ENCODE measurements at places on chromosomes 2 and 18. TPM values are rescaled to one million over a fixed set of nuclear protein-coding genes. Genes with fewer than 3 reads are reported as not detected.

DNA sequence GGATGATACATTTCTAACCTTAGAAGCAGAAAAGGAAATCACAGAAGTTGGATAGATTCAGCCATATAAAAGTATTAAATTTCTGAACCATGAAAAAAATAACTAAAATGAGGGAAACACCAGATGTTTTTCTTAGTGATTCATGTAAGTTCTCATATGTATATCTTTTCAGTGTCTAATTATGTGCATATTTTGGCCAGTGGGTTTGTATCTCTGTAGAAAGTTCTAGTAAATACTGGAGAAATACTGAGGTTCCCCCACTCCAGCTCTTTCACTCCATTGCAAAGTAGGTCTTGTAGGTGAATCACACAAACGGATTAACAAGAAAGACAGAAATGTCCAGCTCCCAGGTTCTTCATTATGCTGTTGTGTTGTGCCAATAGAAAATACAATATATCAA is 222.3 kb downstream of the NEDD4L start:
- no peaks in the 10 kb centered on the region for H3K4me1 ChIP-seq
- H3K36me3 ChIP-seq, result no peaks in the 10 kb centered on the region
- DNase-seq, result no peak
- H3K4me3 ChIP-seq, result no peak overlapping the region
- H3K27ac ChIP-seq, result no peak overlapping the region

DNA sequence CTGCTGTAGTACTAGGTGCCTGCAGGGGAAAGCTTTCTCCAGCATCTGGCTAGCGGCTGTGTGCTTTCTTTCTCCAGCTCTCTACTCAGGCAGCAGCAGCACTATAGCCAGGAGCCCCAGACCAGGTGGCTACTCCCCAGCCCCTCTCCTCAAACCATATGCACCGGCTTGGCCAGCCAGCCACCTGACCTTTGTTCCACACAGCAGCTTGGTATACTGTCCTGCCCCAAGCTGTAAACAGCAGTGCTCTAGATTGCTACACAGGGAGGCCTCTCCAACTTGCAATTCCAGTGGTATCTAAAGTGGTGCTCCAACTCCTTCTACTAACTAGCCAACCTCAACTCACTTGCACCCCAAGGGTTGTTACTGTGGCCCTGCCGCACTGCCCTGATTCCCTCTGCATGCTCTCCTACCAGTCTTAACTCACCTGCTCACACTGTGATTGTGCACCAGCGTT is 19.6 kb downstream of the LDAH start:
- peaks cover 7% of the 10 kb centered on the region for H3K36me3 ChIP-seq
- no peaks in the 10 kb centered on the region for H3K27me3 ChIP-seq
- H3K27ac ChIP-seq, result no peak overlapping the region
- H3K4me1 ChIP-seq, result no peaks in the 10 kb centered on the region
- no peak for DNase-seq

DNA sequence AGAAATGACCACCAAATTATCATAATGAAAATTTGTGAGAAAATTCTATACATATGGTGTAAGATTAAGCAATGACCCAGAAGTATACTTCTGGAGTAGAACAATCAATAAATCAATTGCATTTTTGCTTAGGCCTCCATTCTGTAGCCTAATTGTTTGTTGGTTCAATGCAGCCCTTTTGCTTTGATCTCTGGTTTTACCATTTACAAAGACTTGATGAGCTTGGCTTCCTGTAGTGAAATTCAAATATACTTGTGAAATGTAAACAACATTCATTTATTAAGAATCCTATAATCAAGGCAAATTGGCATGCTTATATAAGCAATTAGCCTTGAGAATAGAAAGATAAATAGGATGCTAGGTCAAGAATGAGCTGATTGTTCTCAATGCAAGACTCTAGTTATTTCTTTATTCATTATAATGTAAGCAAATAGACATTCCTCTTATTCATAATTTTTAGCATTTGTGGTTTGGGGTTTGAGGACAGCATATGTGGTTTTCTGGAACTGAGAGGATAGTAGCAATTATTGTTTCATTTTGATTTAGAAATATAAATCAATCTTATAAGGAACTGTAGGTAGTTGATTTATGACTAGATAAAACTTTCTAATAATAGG is 9.7 kb downstream of the FMNL2 start:
- no peaks in the 10 kb centered on the region for H3K4me1 ChIP-seq
- H3K27me3 ChIP-seq, result peaks cover 6% of the 10 kb centered on the region
- DNase-seq, result no peak
- H3K36me3 ChIP-seq, result no peaks in the 10 kb centered on the region
- H3K27ac ChIP-seq, result no peak overlapping the region
- no peak overlapping the region for H3K4me3 ChIP-seq

- H3K4me3 ChIP-seq, result no peak overlapping the region
- DNase-seq, result no peak
- H3K27ac ChIP-seq, result no peak overlapping the region
- no peaks in the 10 kb centered on the region for H3K36me3 ChIP-seq
- peaks cover 8% of the 10 kb centered on the region for H3K4me1 ChIP-seq
- H3K27me3 ChIP-seq, result peaks cover 9% of the 10 kb centered on the region
Measured at GRCh38 chr2:158923180-158923594, 45.3 kb upstream of the TANC1 start.

DNA sequence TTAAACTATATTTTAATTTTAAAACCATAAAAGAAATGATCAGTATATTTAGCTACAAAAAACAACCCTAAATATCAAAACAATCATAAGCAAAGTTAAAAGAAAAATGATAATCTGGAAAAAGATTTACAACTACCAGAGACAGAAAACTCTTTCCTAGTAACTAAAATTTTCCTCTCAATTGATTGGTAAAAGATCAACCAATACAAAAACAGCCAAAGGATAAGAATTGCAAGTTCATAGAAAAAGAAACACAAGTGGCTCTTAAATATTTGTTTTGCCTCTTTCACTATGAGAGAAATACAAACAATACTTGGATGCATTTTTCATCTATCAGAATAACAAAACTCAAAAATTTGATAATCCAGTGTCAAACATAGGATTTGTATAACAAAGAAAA is 101.8 kb upstream of the ZC3H15 start:
- H3K27me3 ChIP-seq, result no peaks in the 10 kb centered on the region
- H3K4me1 ChIP-seq, result no peaks in the 10 kb centered on the region
- H3K4me3 ChIP-seq, result no peak overlapping the region

- no peak overlapping the region for H3K27ac ChIP-seq
- no peak for DNase-seq
- peaks cover 27% of the 10 kb centered on the region for H3K4me1 ChIP-seq
- no peak overlapping the region for H3K4me3 ChIP-seq
Measured at GRCh38 chr2:120108049-120108448, 95.2 kb downstream of the EPB41L5 start.

DNA sequence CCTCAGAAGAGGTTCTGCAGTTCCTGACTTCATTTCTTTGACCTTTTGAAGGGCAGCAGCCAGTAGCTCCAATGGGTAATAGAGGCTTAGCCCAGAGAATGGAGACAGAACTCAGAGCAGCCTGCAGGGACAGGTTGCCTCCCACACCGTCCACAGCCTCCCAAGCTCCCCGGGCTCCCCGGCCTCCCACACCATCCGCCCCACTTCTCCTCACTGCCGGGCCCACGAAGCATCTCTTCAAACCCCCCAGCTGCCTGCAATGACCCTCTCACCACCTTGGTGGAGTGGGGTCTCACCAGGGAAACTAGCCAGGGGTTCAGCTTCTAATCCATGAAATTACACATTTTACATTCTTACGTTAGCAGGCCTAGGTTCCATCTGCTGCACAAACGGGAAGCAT is 652.0 kb upstream of the SALL3 start:
- no peak overlapping the region for H3K27ac ChIP-seq
- peaks cover 3% of the 10 kb centered on the region for H3K27me3 ChIP-seq
- H3K4me3 ChIP-seq, result no peak overlapping the region

DNA sequence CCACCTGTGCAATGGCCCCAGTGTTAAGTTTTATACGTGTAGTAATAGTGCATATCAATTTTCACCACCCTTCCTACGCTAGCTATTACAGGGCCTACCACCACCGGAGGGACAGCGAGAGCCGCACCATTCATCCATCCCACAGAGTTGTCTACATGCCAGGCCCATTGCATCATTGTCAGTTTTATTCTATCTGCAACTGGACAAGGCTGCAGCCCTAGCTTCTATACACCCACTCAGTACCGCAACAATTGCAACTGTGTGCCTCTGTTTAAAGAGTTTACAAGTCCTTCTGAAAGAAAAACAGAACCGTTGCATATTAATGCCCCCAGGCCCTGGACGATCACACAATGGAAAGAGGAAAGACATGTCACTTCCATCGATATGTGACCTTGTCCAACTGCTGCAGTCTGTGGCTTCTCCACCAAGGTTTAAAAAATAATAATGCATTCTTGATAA is 58.6 kb downstream of the ZEB2 start:
- peak overlapping the region; percentile 98 for H3K27ac ChIP-seq
- peaks cover 69% of the 10 kb centered on the region for H3K4me1 ChIP-seq
- H3K4me3 ChIP-seq, result peak overlapping the region; percentile 26

Gene SERPINB3
- polyA plus RNA-seq, result not detected

GRCh38 chr2:172448544-172449267 is 21.3 kb downstream of the ITGA6 start:
- H3K4me1 ChIP-seq, result peaks cover 56% of the 10 kb centered on the region
- H3K27ac ChIP-seq, result no peak overlapping the region
- H3K27me3 ChIP-seq, result no peaks in the 10 kb centered on the region
- H3K4me3 ChIP-seq, result no peak overlapping the region

GRCh38 chr2:72271766-72272641 is 124.3 kb upstream of the CYP26B1 start:
- no peaks in the 10 kb centered on the region for H3K36me3 ChIP-seq
- H3K27me3 ChIP-seq, result no peaks in the 10 kb centered on the region
- no peak overlapping the region for H3K27ac ChIP-seq
- H3K4me3 ChIP-seq, result no peak overlapping the region
- H3K4me1 ChIP-seq, result no peaks in the 10 kb centered on the region
- no peak for DNase-seq

Gene HDHD2
- 69.1 TPM for polyA plus RNA-seq

Gene TSPYL6
- not detected for polyA plus RNA-seq

DNA sequence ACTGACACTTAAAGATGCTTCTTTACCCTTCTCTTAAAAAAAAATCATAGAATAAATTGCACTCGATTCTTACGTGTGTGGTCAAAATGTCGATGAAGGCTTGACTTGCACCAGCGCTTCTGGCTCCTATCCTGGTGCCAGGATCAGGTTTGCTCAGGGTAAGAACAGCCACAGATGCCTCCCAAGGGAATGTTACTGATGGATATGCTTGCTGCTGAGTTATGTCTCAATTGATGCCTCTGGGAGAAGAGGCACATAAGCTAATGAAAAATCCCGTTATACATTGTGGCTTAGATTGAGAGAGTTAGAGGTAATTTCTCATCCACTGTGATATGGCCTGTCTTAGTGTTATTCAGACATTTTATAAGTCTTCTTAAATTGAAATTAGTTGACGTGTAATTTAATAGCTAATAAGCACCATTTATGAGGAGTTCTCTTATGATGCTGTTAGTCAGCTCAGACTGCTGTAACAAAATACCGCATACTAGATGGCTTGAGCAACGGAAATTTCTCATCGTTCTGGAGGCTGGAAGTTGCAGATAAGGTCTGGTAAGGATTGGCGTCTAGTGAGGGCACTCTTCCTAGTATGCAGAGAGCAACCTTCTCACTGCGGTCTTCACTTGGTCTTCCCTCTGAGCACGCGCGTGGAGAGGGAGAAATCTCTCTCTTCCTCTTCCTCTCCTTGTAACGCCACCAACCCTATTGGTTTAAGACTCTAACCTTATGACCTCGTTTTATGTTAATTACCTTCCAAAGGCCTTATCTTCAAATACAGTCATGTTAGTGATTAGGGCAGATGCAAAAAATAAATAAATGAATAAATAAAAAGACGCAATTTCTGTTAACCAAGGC is 116.6 kb upstream of the NOSTRIN start:
- no peaks in the 10 kb centered on the region for H3K27me3 ChIP-seq
- H3K36me3 ChIP-seq, result no peaks in the 10 kb centered on the region
- peaks cover 3% of the 10 kb centered on the region for H3K4me1 ChIP-seq
- no peak for DNase-seq
- H3K4me3 ChIP-seq, result no peak overlapping the region

DNA sequence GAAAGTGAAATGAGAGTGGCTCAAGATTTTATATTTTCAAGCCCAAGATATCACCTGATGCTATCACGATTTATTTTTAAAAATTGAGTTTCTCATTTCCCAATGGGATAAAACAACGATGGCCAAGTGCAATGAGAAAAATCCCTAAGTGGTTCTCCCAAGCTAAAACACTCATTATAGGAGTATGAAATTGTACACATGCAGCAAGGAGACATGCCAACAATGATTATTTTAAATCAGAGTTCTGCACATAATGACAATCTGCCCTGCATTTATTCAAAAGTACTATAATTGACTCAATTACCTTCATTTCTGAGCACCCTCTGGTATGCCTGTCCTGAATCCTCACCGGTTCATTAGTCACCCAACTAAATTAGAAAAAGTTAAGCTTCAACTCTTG is 12.7 kb downstream of the CYTIP start:
- no peak for DNase-seq
- peaks cover 9% of the 10 kb centered on the region for H3K27me3 ChIP-seq
- no peak overlapping the region for H3K4me3 ChIP-seq
- peaks cover 84% of the 10 kb centered on the region for H3K36me3 ChIP-seq
- H3K4me1 ChIP-seq, result peaks cover 83% of the 10 kb centered on the region
- H3K27ac ChIP-seq, result peak overlapping the region; percentile 81

Gene PDCD1
- 3.3 TPM for polyA plus RNA-seq

Gene BMPR2
- polyA plus RNA-seq, result 1.4 TPM

Gene UPP2
- polyA plus RNA-seq, result not detected

DNA sequence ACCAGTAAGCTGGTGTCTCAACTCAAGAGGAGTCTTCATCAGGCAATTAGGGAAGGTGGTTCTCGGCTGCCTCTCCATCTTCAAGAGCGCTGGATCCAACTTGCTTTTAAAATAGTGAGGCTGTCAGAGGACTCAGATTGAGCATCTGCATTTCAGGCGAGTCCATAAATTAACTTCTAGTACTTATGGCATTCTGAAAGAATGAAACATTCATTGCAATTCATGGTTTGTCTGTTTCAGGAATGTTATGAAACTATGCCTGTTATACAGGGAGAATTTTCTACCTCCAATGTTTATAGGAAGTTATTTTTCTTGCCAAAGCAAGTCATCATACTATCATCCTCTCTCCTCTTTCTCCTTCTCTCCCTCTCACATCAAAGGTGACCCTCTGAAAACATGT is 883.2 kb downstream of the SLC4A3 start:
- DNase-seq, result no peak
- no peak overlapping the region for H3K27ac ChIP-seq
- no peaks in the 10 kb centered on the region for H3K27me3 ChIP-seq

Gene NMUR1
- 34.6 TPM for polyA plus RNA-seq

Gene YPEL5
- polyA plus RNA-seq, result 141 TPM

DNA sequence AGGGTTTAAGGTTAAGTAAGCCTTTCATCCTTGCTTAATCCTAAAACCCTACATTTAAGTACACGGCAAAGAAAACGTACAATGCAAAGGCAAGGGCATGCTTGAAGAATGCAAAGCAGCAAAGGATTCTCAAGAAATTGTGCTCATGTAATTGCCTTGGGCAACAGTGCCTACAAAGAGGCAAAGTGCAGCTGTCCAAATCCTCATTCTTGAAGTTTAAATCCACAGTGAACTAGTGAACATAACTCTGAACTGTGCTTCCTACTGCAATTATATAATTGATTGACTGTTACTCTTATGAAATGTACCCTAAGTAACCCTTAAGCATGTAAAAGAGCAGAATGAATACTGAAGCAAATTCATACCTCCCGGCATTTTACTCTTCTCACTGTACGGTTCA is 85.4 kb downstream of the MAP3K20 start:
- H3K27me3 ChIP-seq, result peaks cover 2% of the 10 kb centered on the region
- no peak overlapping the region for H3K4me3 ChIP-seq
- H3K27ac ChIP-seq, result no peak overlapping the region
- no peaks in the 10 kb centered on the region for H3K4me1 ChIP-seq
- no peak for DNase-seq

GRCh38 chr2:6368281-6368680 is 497.4 kb downstream of the CMPK2 start:
- H3K4me1 ChIP-seq, result no peaks in the 10 kb centered on the region
- H3K27me3 ChIP-seq, result no peaks in the 10 kb centered on the region
- no peak overlapping the region for H3K4me3 ChIP-seq
- H3K27ac ChIP-seq, result no peak overlapping the region

Data from immature natural killer cell (primary cell).